ENCODE measurements at places on chromosomes 2 and 18. TPM values are rescaled to one million over a fixed set of nuclear protein-coding genes. Genes with fewer than 3 reads are reported as not detected.

The ATL2 gene
- 44.1 TPM for total RNA-seq

The ERCC3 gene
- total RNA-seq: 26.3 TPM

The RUFY4 gene
- total RNA-seq: 0.27 TPM

The PPP1R7 gene
- 46.8 TPM for total RNA-seq

The ANKRD23 gene
- 6.5 TPM for total RNA-seq

The ANKRD30BL gene
- 0.22 TPM for total RNA-seq

The APLF gene
- 5.5 TPM for total RNA-seq

The DAW1 gene
- not detected for total RNA-seq

The ARHGAP28 gene
- total RNA-seq: 26.1 TPM

The CTAGE1 gene
- total RNA-seq: not detected

The PSME4 gene
- 32.7 TPM for total RNA-seq

The SERPINB12 gene
- 0.62 TPM for total RNA-seq

The UCN gene
- 1.1 TPM for total RNA-seq

The IL1F10 gene
- total RNA-seq: not detected

The RIOK3 gene
- total RNA-seq: 59.6 TPM

The BCL2 gene
- 19.8 TPM for total RNA-seq

The RNU2-63P gene
- total RNA-seq: 15.0 TPM

The HAAO gene
- total RNA-seq: 14.8 TPM

The ASB18 gene
- 4.7 TPM for total RNA-seq

The CRYGD gene
- total RNA-seq: not detected

The LINC00305 gene
- not detected for total RNA-seq

The CREG2 gene
- total RNA-seq: 2.4 TPM

The CD8A gene
- 0.09 TPM for total RNA-seq

The LOXL3 gene
- total RNA-seq: 6.1 TPM

The RAB6D gene
- 0.09 TPM for total RNA-seq

The CCL20 gene
- 0.27 TPM for total RNA-seq

The CKAP2L gene
- total RNA-seq: 5.5 TPM

The TMX3 gene
- 40.0 TPM for total RNA-seq

The TGFA gene
- 0.44 TPM for total RNA-seq

The CNTNAP5 gene
- total RNA-seq: 0.13 TPM

The CYTIP gene
- total RNA-seq: 0.84 TPM

The MPPE1 gene
- total RNA-seq: 22.6 TPM

The IL36RN gene
- not detected for total RNA-seq

The ADCYAP1 gene
- total RNA-seq: 0.13 TPM

The LDLRAD4 gene
- total RNA-seq: 20.8 TPM

The SCN7A gene
- total RNA-seq: 57.8 TPM

The MAP3K19 gene
- total RNA-seq: not detected

The SGPP2 gene
- not detected for total RNA-seq

The NEURL3 gene
- total RNA-seq: 0.13 TPM

The SNORC gene
- 0.80 TPM for total RNA-seq

The CUL3 gene
- total RNA-seq: 72.6 TPM

The CHMP3 gene
- 132 TPM for total RNA-seq

The UGT1A7 gene
- total RNA-seq: not detected

The IL37 gene
- total RNA-seq: not detected

The CFC1 gene
- total RNA-seq: not detected

The FLACC1 gene
- 2.3 TPM for total RNA-seq

The RAB27B gene
- 0.80 TPM for total RNA-seq

The CPSF3 gene
- 35.1 TPM for total RNA-seq

The NR4A2 gene
- 1.0 TPM for total RNA-seq

The SPHKAP gene
- 26.2 TPM for total RNA-seq

The COL6A3 gene
- total RNA-seq: 370 TPM

Measured in muscle of leg (tissue), 16 donors.